ENCODE measurements at places on chromosomes 13 and 19.

GRCh38 chr13:83547043-83547442 lies 335.2 kb downstream of the SLITRK1 start:
- DNase-seq = no peak

- no peak for DNase-seq
Observed at GRCh38 chr19:3710265-3710812, 2.2 kb downstream of the TJP3 start.

DNA sequence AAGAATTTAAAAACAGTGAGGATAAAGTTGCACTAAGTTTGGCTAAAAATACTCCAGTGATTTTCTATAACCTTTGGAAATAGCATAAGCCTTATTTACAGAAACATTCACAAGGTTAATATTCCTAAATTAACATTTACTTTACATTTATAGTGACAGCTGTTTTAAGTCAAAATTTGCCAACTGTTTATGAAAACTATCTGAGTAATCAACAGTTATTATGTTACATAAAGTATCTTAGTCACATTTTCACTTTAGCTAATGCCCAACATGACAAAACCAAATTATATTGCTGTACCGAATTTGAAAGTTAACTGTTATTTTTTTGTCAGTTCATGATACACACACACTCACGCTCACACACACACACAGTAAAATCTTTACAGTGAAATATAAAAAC lies 1.2 kb downstream of the TNFRSF19 start:
- DNase-seq = no peak

- no peak for DNase-seq
Observed at GRCh38 chr19:19304186-19304965, 15.9 kb downstream of the SUGP1 start.

GRCh38 chr19:9971166-9971897 lies 35.0 kb upstream of the OLFM2 start:
- no peak for DNase-seq

GRCh38 chr13:78401873-78402707 lies 201.3 kb downstream of the POU4F1 start:
- no peak for DNase-seq

- DNase-seq = no peak
Observed at GRCh38 chr13:113726961-113727411, 32.0 kb upstream of the TMEM255B start.

GRCh38 chr19:11382898-11383705 lies 1.0 kb downstream of the EPOR start:
- no peak for DNase-seq

- no peak for DNase-seq
Observed at GRCh38 chr19:29268721-29269393, 55.9 kb upstream of the UQCRFS1 start.

GRCh38 chr19:55609326-55609725 lies 3.9 kb downstream of the ZNF865 start:
- DNase-seq = no peak
